T-helper 17 cell (primary cell): ENCODE measurements at places on chromosomes 5 and 9.
A peak's percentile ranks its signal among the peaks of the same experiment; 100 is the strongest.

- DNase-seq, result no peak
These were observed 53.9 kb upstream of the EFNA5 start for GRCh38 chr5:107724642-107725041.

GRCh38 chr5:33852319-33852718 lies 39.5 kb downstream of the ADAMTS12 start:
- no peak for DNase-seq

- no peak for DNase-seq
These were observed 154.2 kb upstream of the DAB2 start for GRCh38 chr5:39578887-39579497.

GRCh38 chr9:26951794-26952193 lies 4.4 kb upstream of the IFT74 start:
- DNase-seq, result no peak

DNA sequence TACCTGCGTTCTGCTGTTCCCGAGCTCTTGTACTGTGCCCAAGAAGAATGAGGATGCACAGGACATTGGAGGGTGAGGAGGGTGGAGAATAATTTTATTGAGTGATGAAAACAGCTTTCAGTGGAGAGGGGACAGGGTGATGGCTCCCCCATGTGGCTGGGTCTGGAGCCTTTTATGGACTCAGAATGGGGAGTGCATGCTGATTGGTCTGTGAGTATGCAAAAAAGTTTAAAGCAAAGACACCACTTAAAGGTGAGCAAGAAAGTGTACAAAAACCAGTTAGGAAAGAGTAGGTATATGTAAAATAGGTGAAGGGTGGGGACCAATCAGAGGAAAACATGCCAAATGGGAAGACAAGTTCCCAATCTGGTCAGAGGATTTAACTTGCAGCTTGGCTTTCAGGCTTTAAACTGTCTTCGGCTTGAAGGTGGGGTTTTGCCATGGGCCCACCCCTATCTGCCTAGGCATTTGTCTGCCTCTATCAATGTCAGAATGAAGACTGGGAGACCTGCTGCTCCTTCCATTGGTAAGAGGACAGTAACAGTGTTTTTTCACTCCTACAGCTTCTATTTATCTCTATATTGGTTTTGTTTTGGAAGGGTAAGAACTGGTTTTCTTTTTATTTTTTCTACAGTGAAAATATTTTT lies 118.0 kb upstream of the RAI14 start:
- DNase-seq, result no peak

- peak; percentile 50 for DNase-seq
These were observed 32.9 kb upstream of the STXBP1 start for GRCh38 chr9:127578952-127579853.
